Left lung (tissue), 14 donors: ENCODE measurements at places on chromosomes 16 and 17. TPM values are rescaled to one million over a fixed set of nuclear protein-coding genes. Genes with fewer than 3 reads are reported as not detected.
A peak's percentile ranks its signal among the peaks of the same experiment; 100 is the strongest.

Gene SMIM36
- total RNA-seq: not detected

DNA sequence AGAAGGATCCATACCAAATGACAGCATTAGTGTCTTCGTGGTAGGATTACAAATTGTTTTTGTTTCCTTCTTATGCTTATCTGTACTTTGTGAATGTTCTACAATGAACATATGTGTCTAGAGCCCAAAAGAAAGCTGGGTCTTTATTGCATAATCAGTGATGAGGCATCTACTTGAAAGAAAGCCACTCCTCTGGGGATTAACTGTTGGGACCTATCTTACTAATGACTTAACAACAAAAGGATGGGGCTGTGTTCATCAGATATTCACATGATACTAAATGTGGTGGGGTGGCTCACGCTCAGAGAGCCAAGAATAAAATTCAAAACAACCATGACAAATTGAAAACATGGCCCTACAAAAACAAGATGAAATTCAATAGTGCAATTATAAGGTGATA lies 160.2 kb downstream of the RGS9 start:
- H3K4me1 ChIP-seq: peaks cover 4% of the 10 kb centered on the region
- H3K27ac ChIP-seq: no peak overlapping the region
- no peak overlapping the region for H3K4me3 ChIP-seq
- H3K27me3 ChIP-seq: no peaks in the 10 kb centered on the region
- no peak for DNase-seq
- no peaks in the 10 kb centered on the region for H3K36me3 ChIP-seq

Gene CCL16
- total RNA-seq: not detected

DNA sequence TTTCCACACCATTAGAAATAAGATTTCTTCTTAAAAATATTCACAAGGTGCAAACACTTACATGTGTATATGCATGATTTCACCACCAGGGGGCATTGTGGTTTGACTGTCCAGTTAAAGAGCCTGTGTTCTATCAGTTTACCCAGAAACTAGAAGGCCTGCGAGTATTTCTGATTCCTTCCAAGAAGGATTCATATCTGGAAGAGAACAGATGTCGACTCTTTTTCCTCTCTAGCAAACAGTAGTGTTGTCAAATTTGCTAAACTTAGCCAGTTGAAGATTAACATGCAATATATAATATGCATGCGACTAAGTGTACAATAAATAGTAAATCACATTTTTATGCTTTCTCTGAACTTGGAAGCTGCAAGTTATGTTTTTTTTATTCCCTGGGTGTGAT lies 404.1 kb downstream of the WWOX start:
- no peaks in the 10 kb centered on the region for H3K27me3 ChIP-seq
- no peak overlapping the region for H3K4me3 ChIP-seq
- peak; percentile 77 for DNase-seq
- H3K27ac ChIP-seq: no peak overlapping the region

Gene PPP1R9B
- total RNA-seq: 67.4 TPM

Gene SKAP1
- total RNA-seq: 1.9 TPM

DNA sequence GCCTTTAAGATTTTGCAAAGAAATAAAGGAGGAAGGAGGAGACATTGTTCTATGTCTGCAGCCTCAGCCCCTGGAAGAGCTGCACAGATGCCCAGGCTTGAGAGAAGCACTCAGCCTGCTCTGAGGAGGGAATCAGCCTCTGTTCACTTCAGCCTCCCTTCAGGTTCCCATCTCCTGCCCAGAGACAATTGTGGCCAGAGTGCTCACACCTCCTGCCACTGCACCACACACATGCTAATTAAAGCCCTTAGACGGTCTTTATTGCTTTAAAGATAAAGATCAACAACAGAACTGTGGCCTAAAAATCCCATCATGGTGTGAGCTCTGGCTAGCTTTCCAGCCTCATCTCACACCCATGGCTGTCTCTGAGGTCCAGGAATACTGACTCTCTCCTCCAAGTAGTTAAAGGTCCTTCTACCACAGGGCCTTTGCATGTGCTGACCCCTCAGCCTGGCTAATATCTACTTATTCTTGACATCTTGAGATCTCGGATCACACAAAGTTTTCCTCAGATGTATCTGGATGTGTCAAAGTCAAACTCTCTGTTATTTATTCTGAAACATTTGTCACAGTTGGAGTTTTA lies 33.8 kb downstream of the CHD9NB start:
- no peaks in the 10 kb centered on the region for H3K36me3 ChIP-seq
- no peak overlapping the region for H3K4me3 ChIP-seq
- H3K4me1 ChIP-seq: no peaks in the 10 kb centered on the region
- no peak overlapping the region for H3K27ac ChIP-seq
- H3K27me3 ChIP-seq: no peaks in the 10 kb centered on the region

Gene C16orf95
- total RNA-seq: 2.3 TPM

GRCh38 chr17:13569398-13570123 lies 32.2 kb downstream of the HS3ST3A1 start:
- H3K27me3 ChIP-seq: peaks cover 5% of the 10 kb centered on the region
- H3K4me3 ChIP-seq: no peak overlapping the region
- H3K4me1 ChIP-seq: no peaks in the 10 kb centered on the region
- no peak for DNase-seq

Gene C16orf92
- total RNA-seq: not detected

GRCh38 chr16:62977876-62978275 lies 941.6 kb upstream of the CDH8 start:
- DNase-seq: no peak
- H3K4me3 ChIP-seq: no peak overlapping the region
- H3K27me3 ChIP-seq: no peaks in the 10 kb centered on the region
- H3K36me3 ChIP-seq: no peaks in the 10 kb centered on the region

Gene P2RX5
- 2.1 TPM for total RNA-seq

DNA sequence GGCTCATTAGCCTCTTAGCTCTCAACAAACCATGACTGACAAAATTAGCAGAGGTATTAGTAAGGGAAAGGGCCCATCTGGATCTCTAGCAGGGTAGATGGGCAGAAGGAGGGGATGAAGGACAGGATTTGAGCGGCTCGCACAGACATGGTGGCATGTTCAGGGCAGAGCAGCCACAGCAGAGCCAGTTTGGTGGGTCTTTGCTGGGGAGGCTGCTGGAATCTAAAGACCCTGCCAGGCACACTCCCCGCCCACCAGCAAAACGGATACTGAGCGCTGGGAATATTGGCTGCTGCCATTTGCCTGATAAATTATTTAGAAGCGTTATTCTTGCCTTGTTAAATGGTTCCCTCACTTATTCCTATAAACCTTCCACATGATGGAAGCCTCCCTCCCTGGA lies 20.7 kb upstream of the NAT9 start:
- no peaks in the 10 kb centered on the region for H3K27me3 ChIP-seq
- peaks cover 98% of the 10 kb centered on the region for H3K36me3 ChIP-seq
- DNase-seq: no peak
- H3K4me1 ChIP-seq: peaks cover under 1% of the 10 kb centered on the region

Gene JPH3
- 0.06 TPM for total RNA-seq

DNA sequence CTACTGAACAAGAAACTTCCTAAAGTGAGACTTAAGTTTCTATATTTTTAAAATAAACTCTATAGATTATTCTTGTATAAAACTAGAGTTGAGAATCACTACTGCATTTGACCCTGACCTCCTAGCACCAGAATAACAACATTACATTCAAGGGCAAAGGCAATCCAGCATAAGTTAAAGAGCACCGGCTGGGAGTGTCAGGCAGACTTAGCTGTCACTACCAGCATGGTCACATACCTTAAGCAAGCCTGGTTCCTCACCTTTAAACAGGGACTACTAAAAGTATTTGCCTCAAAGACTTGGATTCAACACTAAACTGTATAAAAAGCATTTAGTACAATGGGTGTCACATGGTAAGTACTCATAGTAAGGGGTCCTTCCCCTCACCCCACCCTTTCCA lies 90.4 kb downstream of the SSH2 start:
- no peak overlapping the region for H3K27ac ChIP-seq
- peaks cover 37% of the 10 kb centered on the region for H3K4me1 ChIP-seq
- DNase-seq: no peak
- no peaks in the 10 kb centered on the region for H3K36me3 ChIP-seq
- H3K27me3 ChIP-seq: no peaks in the 10 kb centered on the region
- no peak overlapping the region for H3K4me3 ChIP-seq

GRCh38 chr16:69150146-69150865 lies 17.9 kb downstream of the UTP4 start:
- H3K4me3 ChIP-seq: no peak overlapping the region
- H3K4me1 ChIP-seq: no peaks in the 10 kb centered on the region
- H3K27me3 ChIP-seq: no peaks in the 10 kb centered on the region
- no peak for DNase-seq
- no peaks in the 10 kb centered on the region for H3K36me3 ChIP-seq

GRCh38 chr17:76268015-76268749 lies 3.0 kb downstream of the UBALD2 start:
- H3K4me1 ChIP-seq: peaks cover 46% of the 10 kb centered on the region
- peak overlapping the region; percentile 93 for H3K27ac ChIP-seq
- no peak overlapping the region for H3K4me3 ChIP-seq
- DNase-seq: no peak
- no peaks in the 10 kb centered on the region for H3K27me3 ChIP-seq

DNA sequence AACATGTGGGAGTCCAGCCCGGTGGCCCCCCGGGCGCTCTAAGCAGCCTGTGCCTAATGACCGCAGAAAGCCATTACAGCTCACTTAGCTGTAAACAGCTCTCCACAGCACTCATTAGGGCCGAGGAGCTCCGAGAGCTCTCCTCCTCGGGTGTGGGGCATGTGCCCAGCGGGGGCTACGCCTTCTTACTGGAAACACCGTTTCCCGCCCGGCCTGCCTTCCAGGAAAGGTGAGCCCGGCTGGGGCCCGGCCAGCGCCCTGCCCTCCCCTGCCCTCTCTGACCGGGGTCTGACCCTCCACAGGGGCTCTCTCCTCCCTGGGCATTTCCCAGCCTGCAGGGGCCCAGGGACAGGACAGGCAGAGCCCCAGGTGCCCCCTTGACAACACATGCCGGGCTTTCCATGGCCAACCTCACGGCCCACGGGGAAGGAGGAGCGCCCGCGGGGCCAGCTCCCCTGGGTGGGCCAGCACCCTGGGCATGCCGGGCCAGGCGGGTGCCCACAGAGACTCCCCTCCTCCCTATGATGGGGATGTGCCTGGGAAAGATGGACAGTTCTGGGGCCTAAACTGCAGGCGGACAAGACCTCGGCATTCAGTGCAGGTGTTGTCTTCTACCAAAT lies 72.6 kb downstream of the SDK2 start:
- no peak overlapping the region for H3K27ac ChIP-seq
- H3K4me1 ChIP-seq: peaks cover 6% of the 10 kb centered on the region
- no peaks in the 10 kb centered on the region for H3K27me3 ChIP-seq
- peak; percentile 84 for DNase-seq
- no peaks in the 10 kb centered on the region for H3K36me3 ChIP-seq

GRCh38 chr16:16014329-16015224 lies 65.2 kb downstream of the ABCC1 start:
- no peak for DNase-seq
- H3K27me3 ChIP-seq: no peaks in the 10 kb centered on the region
- no peak overlapping the region for H3K4me3 ChIP-seq
- H3K4me1 ChIP-seq: peaks cover 4% of the 10 kb centered on the region

DNA sequence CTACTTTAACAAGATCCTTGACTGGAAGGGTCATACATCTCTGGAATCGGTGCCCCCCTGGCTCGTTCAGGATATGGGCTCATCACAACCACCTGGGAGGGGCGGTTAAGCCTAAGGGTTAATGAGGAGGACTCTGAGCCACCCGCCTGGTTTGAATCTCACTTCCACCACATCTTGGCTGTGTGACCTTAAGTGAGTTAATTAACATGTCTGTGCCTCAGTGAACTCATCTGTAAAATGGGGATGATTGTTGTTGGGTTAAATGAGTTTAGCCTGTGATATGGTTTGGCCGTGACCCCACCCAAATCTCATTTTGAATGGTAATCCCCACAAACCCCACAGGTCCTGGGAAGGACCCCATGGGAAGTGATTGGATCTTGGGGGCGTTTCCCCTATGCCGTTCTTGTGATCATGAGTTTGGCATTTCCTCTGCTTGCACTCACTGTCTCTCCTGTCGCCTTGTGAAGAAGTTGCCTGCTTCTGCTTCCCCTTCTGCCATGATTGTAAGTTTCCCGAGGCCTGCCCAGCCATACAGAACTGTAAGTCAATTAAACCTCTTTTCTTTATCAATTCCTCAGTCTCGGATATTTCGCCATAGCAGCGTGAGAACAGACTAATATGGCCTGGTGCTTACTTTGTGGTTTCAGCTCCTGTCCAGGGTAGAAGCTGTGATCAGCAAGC lies 214.0 kb upstream of the CIBAR2 start:
- no peak overlapping the region for H3K27ac ChIP-seq
- H3K36me3 ChIP-seq: no peaks in the 10 kb centered on the region
- DNase-seq: no peak

- DNase-seq: no peak
- H3K4me3 ChIP-seq: no peak overlapping the region
- H3K27me3 ChIP-seq: no peaks in the 10 kb centered on the region
- no peaks in the 10 kb centered on the region for H3K36me3 ChIP-seq
- no peak overlapping the region for H3K27ac ChIP-seq
- no peaks in the 10 kb centered on the region for H3K4me1 ChIP-seq
These were observed 19.7 kb downstream of the DPEP1 start for GRCh38 chr16:89633064-89633631.

Gene UMOD
- total RNA-seq: not detected

Gene MAFG
- total RNA-seq: 25.3 TPM

DNA sequence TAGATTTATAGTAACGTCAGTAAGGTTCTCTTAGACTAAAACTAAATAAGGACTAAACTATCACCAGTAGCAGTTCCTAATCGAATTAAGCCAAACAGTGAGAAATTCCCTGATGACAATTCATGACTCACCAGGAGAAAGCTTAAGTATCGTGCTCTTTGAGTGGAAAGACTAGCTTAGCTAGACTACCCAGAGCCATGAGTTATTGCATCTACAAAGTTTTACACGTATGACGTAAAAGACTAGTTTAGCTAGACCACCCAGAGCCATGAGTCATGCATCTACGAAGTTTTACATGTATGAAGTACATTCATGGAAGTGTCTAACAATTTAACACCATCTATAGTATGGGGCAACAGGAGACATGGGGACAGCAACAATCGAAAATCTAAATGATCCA lies 36.6 kb downstream of the UBE2G1 start:
- H3K4me1 ChIP-seq: peaks cover 5% of the 10 kb centered on the region
- no peak overlapping the region for H3K4me3 ChIP-seq
- no peaks in the 10 kb centered on the region for H3K36me3 ChIP-seq
- DNase-seq: no peak
- H3K27ac ChIP-seq: no peak overlapping the region

Gene TMIGD1
- total RNA-seq: not detected

DNA sequence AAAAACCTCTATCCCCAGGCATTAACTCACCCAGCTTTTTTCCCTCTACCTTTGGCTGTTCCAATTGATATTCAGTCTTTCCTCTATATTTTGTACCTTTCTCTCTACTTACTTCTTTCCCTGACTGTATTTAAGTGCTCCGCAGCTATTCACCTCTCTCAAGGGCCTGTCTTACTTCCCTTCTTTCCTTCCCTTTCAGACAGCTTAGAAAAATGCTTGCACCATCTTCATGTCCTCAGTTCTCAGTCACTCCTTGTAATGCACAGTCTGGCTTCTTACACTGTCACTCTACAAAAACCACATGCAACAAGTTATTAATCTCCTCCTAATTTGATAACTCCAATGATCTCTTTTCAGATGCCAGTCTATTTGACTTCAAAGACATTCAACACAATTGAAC lies 163.4 kb downstream of the PHKB start:
- no peak overlapping the region for H3K4me3 ChIP-seq
- peaks cover 7% of the 10 kb centered on the region for H3K4me1 ChIP-seq
- peak overlapping the region; percentile 30 for H3K27ac ChIP-seq

Gene PRSS33
- total RNA-seq: not detected

Gene HSD17B2
- 0.55 TPM for total RNA-seq

Gene RPH3AL
- total RNA-seq: 44.7 TPM

Gene SHPK
- 13.1 TPM for total RNA-seq
